ENCODE measurements at places on chromosomes 2 and 18.

- DNase-seq: no peak
Measured at GRCh38 chr2:17263570-17263968, 254.7 kb downstream of the RAD51AP2 start.

- no peak for DNase-seq
Measured at GRCh38 chr2:160347269-160347863, 146.2 kb downstream of the RBMS1 start.

GRCh38 chr2:241041589-241042158, 43.3 kb downstream of the SNED1 start:
- no peak for DNase-seq

DNA sequence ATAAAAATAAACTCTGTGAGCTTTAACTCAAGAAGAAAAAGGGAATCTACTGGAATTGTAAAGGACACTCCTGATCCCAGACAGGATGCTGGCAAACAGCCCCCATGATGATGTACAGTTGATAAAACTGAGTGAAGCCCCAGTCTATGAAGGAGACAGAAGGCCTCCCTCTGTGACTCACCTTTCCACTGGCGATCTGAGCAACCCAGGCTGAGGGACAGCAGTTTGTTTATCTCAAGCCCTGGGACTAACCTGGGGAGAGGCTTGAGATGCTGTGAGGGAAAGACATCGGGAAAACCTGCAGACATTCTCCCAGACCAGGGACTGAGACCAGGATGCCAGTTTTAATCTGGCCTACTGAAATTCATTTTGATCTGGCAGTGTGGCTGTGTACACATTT, 104.5 kb upstream of the CDH2 start:
- no peak for DNase-seq

DNA sequence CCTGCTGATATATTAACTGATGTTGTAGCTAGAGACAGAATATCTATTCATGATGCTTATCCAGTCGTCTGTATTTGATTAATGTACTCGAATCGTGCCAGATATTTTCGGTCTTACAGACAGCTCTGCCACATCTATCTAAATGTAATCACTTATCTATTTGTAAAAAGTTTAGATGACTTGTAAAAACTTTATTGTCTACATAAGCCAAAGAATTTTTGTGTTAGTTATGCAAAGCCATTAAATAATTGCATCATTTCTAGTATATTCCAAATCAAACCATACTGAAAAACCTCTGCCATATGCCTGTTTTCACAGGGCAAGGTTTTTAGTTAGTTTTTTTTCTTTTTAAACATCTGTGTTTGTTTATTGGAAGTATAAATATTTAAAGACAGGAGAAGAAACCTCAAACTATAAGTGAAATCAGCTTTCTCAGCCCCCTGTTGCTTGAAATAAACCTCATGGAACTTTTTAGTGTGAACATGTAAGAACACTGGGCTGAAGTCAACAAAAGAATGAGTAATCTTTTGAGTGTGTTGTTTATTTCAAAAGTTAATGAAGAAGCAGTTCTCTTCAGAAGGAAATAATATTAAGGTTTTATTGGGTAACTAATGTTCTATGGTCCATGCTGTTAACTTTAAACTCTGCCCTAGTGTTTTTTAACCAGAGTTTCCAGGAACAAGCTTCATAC, 657.6 kb upstream of the SYT4 start:
- DNase-seq: no peak

- no peak for DNase-seq
Measured at GRCh38 chr2:186894478-186894877, 45.5 kb upstream of the ZSWIM2 start.

- no peak for DNase-seq
Measured at GRCh38 chr2:65661980-65662653, 229.7 kb upstream of the SPRED2 start.

DNA sequence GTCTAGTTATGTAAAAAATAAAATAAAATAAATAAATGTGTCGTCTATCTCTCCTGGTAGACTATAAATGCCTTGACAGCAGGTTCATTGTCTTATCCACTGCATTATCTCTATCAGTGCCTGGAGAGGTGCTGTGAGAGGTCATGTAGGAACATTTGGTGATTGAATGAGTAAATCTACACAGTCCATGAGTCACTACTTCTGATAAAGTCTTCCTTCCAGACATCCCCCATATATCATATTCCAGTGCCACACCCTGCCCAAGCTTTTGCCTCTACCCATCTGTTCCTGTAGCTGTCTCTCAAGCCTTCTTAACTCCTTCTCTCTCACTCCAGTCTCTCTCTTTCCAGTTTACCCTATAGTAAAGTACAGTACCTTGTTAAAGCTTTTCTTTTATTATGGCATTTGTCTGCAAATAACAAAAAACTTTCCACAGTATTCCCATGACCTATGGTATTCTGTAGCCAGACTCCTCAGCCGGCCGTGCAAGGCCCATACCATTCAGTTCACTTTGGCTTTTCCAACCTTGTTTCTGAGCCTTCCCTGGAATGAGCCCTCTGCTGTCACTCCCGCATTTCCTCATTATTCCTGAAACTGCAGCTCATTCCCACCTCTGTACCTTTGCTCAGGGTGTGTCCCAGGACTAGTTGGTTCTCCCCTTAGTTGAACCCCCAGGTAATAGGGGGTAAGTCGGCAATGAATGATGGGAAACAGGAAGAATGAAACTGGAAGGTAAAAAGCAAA, 37.5 kb downstream of the ANXA4 start:
- DNase-seq: no peak
